ENCODE measurements at places on chromosomes 16 and 17.

DNA sequence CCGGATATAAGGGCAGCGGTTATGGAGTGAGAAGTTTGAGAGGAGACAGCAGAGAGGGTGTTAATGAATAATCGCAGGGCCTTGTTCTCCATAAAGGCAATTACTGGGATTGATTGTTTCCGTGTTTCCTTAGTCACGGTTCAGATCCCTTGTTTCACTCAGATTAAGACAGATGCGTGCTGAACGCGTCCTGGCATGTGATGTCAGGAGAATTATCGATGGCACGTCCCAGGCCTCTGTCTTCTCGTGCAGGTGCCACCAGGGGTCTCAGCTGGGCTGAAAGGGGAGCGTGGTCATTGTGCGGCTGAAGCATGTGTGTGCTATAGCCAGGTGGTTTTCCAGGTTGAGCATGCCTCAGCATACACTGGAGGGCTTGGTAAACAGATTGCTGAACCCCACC, 142.4 kb upstream of the NOL11 start:
- DNase-seq: peak; percentile 38

DNA sequence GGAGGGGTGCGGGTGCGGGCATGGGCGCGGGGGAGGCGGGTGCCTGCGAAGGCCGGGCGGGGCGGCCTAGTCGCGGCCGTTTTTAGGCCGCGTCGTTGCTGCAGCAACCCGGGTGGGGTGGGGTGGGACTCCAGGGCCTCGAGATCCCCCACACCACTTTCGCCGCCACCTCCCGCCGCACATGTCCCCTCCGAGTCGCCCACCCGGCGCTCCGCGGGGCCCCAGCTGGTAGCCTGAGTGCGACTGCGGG, 11.3 kb downstream of the TBX2 start:
- DNase-seq: no peak

DNA sequence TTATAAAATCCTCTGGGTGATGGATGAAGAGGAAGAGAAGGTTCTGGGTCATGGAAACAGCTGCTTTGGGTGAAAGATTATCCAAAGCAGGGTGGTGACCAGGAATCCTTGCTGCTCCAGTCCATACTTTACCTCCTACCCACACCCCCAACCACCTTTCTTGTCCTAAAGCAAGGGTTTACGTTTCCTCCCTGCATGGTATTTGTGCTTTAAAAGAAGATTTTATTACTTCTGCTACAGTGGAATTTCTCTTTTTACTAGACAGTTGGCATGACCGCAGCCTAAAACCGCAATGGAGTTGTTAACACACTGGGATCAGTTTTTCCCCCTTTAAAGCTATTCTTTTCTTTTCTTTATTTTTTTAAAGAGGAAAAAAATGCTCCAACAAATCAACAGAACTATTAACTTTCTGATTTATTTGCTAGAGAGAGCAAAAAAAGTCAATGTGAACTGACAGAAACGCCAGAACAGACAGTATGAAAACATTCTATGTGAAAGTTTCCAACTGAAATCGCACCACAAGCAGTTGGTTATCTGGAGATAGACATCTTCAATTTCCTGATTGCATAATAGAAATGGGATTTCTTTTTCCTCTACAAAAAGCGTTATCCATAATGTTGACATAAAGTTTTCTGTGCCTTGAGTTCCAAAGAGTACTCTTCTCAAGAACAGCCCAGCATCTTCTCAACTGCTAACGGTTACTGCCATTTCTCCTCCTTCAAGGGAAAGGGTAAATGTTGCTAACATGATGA, 236.0 kb downstream of the IRX3 start:
- no peak for DNase-seq

DNA sequence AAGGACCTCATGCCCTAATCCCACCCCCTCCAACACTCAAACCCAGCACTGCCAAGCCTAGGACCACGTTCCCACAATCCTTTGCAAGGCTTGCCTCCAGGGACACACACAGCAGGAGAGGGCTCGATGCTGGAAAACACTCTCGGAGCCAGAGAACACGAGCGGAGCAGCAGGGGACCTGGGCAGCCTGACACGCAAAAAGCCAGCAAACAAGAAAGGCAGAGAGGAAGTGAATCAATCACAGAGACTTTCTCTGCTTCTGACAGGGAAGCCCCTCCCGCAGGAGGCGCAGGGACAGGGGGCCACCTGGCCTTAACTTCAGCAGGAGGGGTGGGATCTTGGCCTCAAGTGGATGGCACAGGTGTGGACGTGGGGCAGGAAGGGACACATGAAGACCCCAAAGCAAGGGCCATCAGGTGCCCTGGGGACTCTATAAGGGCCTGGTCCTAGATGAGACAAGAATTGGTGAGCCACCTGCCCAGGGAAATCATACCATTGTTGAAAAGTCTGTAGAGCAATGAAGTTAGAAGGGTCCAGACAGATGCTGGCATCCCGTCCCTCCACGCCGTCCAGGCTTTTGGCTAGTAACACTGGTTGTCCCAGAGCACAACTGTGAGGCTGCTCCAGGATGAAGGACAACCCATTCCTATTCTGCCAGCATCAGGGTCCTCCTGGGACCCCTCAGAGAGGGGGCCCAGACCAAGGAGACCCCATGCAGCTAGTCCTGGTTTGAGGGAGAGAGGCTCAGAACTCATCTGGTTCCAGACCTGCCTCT, 2.2 kb downstream of the SDK2 start:
- DNase-seq: peak; percentile 73

- DNase-seq: no peak
Observed at GRCh38 chr16:3957344-3957980, 76.9 kb upstream of the CREBBP start.

GRCh38 chr17:42849451-42850181, 1.4 kb upstream of the AOC3 start:
- DNase-seq: no peak

DNA sequence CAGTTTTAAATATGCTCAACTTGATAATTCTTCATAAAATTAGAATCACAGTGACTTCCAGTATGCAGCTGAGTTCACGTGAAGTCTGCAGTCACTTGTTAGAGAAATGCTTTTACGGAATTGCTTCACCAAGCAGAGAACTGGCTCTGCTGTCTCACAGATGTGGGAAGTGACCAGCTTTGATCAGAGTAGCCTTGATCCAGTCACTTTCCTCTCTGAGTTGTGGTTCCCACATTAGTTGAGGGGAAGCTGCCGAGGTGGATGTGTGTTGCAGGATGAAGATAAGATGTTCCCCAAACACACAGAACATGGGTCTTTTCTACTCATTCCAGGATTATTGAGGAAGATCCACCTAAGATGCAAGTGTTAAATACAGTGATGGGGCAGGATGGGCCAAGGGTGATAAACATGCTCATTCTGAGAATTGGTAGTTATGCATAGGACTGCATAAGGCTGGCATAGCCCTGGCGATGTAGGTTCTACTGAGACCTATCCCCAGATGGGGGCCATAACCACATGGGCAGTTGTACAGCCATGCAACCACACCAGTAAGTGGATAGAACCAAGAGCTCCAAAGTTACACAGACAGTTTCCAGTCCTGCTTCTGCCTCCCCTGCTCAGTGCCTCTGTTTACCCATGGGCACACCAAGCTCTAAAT, 168.9 kb upstream of the MAF start:
- no peak for DNase-seq

DNA sequence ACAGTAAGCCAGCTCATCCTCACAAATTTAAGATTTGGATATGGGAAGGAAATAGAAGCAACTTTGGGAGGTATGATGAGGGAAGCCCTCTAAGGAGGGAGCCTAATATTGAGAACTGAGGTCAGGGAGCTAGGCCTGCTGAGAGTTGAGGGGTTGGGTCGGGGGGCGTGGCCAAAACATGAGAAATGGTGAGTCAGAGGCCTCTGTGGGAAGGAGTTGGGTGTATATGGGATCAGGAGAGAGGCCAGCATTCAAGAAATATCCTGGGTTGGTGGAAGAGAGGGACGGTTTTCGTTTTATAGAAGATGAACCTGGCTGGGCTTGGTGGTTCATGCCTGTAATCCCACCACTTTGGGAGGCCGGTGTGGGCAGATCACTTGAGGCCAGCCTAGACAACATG, 48.4 kb downstream of the CLEC16A start:
- no peak for DNase-seq

DNA sequence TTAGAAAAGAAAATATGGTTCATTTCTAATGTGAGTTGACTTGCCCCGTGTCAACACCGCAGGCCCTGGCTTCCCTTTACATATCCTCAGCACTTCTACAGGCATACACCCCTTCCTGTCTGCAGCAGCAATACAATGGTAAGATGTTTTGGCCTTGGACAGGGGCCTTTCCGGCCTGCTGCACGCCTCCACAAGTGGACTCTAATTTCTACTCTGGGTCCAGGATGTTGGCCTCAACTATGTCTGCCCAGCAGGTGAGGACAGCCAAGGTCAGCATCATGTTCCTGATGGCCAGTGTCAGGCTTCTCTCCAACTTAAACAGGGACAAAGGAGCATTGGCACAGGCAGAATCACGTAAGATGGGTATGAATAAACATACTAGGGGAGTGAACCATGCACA, 11.0 kb downstream of the C17orf67 start:
- no peak for DNase-seq

DNA sequence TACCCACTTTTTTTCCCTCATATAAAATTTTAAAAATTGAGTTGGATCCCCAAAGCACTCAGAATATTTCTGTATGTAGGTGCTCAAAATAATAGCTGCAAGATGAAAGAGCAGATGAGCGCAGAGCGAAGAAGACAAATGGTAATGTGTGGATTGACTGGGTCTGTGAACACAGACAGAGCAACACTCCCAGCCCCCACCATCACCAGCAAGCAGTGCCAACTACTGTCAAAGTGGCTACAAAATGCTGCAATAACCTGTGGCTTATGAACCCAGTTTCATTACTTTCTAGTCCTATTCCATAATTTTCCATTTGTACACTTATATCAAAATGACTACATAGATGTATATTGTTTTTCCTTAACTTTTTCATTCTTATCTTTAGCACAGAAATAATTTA, 137.2 kb downstream of the MYO1D start:
- DNase-seq: no peak

DNA sequence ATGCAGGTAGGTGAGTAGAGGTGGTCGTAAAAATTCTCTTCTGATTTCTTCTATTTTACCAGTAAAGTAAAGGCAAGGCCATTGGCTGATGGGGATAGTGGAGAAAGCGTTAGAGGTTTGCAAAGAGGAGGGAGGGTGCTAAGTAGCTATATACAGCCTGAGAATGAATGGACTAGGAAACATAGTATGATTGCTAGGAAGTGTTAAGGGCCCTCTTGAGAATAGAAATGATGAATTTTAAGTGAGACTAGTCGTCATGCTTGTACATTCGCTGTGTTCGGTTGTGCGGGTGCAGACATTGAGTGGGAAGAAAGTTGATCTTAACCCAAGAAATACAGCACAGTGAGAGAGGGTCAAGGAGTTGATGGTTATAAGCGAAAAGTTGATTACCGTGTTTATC, 7.2 kb upstream of the HS3ST2 start:
- DNase-seq: no peak

DNA sequence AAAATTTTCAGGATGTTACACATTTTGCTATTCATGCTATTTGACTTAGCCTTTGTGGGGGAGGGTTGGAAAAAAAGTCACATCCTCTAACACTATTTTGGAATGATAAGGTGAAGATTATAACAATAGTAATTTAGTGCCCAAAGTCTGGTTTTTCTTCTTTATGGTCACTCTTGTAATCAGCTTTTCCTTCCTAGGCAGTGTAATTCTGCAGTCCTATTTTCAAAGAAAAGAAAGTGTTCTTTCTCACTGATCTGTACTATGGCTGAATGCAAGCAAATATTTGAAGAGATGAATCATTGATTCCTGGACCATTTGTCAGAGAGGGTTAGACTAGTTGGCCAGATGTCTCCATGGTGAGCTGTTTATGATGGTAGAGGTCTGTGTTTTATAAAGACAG, 8.4 kb downstream of the RSPRY1 start:
- no peak for DNase-seq

- no peak for DNase-seq
Observed at GRCh38 chr17:17060001-17060922, 18.0 kb downstream of the MPRIP start.

- no peak for DNase-seq
Observed at GRCh38 chr17:64736804-64737492, 74.8 kb upstream of the SMURF2 start.

DNA sequence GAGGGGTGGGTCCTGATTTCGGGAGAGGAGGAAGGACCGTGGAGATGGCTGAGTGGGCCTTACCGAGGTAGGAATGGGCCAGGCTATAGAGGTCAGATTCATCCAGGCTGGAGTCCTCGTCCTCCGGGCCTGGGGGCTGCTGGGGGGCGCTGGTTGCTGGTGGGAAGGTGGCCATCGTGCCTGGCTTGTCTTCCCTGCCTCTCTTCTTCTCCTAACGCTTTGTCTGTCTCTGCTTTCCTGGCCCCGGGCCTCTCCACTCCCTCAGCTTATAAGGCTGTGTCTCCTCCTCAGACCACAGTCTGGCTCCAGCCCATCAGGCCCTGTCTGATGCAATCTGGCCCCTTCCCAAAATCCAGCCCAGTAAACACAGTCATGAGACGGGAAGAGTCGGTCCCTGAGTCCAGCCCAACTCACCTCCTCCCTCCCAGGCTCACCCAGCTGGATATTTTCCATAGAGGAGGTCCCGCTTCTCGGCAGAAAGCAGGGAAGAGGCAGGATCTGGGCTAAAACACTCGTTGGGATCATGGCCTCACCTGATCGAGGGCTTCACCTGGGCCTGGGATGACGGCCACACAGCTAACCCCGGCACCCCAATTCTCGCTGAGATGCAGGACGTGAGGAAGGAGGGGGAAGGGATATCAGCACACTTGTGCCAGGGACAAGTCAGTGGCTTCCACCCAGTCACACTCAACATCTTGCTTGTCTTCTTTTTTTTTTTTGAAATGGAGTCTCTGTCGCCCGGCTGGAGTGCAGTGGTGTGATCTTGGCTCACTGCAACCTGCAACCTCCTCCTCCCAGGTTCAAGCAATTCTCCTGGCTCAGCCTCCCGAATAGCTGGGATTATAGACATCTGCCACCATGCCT, at the start of gene NUPR1:
NUPR1 (minus strand) TSS at position 242 of the 864 bp plus-strand sequence; CDS start at position 175, 67 bp downstream.
- no peak for DNase-seq

DNA sequence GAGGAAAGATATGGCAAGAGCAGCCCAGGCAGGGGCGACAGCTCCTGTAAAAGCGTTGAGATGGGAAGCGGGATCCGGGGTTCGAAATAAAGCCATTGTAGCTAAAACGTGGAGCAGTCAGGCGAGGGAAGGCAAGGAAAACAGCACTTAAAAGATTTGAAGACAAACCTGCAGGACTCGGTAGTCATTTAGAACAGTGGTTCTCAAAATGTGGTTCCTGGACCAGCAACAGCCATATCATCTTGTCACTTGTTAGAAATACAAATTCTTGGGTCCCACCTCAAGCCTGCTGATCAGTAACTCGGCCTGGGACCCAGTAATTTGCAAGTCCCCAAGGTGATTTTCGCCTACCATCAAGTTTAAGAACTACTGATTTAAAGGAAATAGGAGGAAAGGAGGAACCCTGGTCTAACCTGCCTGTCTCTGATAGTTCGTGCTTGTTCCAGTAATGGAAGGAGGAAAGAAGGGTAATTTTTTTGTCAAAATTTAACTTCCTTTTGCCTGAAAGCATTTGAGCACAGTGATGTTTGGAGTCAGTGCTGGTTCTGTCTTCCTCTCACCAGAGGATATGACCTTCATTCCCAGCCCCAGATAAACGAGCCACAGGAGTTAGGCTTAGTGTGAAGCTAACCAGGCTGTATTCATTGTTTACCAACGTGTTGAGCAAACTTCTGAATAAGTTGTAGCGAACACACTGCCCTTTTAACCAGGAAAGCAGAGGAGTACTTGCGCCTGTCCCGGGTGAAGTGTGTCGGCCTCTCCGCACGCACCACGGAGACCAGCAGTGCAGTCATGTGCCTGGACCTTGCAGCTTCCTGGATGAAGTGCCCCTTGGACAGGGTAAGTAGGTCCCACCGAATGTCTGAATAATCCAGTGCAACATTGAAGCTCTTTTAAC, 1.1 kb downstream of the ORC6 start:
- DNase-seq: no peak

- no peak for DNase-seq
Observed at GRCh38 chr16:78576941-78577340, 477.5 kb downstream of the WWOX start.
